ENCODE measurements at places on chromosomes 11 and 22.
A peak's percentile ranks its signal among the peaks of the same experiment; 100 is the strongest.

GRCh38 chr11:64598106-64598796 is 7.2 kb downstream of the SLC22A12 start:
- no peaks in the 10 kb centered on the region for H3K4me1 ChIP-seq
- no peaks in the 10 kb centered on the region for H3K27me3 ChIP-seq
- H3K4me3 ChIP-seq, result no peak overlapping the region
- no peaks in the 10 kb centered on the region for H3K36me3 ChIP-seq
- DNase-seq, result no peak

GRCh38 chr22:48647606-48648515 is 1179.8 kb downstream of the BRD1 start:
- H3K27ac ChIP-seq, result no peak overlapping the region
- no peaks in the 10 kb centered on the region for H3K4me1 ChIP-seq
- H3K27me3 ChIP-seq, result no peaks in the 10 kb centered on the region
- DNase-seq, result no peak
- no peaks in the 10 kb centered on the region for H3K36me3 ChIP-seq

DNA sequence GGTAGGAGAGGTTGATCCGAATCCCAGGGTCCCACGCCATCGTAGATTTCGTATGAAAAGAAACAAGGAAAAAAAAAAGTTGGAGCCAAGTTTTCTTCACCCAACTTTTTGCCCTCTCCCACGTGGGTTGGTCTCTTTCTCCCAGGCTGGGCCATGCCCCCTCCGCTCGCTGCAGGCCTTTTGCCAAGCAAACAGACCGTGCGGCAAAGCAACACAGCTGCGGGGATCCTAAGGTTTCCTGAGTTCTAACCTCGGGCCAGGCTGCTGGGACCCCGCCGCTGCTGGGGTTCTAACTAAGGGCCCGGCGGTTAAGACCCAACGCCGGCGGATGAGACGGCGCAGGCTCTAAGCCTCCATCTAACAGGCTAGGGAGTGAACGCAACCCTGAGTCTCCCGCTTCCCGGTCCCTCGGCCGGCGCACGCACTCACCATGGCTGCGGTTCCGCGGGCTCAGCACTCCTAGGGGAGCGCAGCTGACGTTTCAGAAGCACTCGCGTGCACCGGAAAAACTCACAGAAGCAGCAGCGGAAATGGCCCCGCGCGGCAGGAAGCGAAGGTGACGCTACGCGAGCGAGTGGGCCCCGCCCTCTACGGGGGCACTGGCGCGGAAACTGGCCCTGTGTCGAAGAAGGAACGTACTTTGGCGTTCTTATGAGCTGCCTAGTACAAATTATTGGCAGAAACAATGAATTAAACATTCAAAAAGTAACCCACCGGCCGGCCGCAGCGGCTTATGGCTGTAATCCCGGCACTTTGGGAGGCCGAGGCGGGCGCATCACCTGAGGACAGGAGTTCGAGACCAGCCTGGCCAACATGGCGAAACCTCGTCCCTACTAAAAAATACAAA is at the start of gene SNU13:
SNU13 (minus strand) TSS at position 503 of the 847 bp plus-strand sequence; CDS start at position 432, 71 bp downstream.
- H3K27ac ChIP-seq, result peak within 1 kb of the TSS; percentile 92
- H3K27me3 ChIP-seq, result no peaks in the 10 kb centered on the region
- peak within 1 kb of the TSS; percentile 83 for H3K4me3 ChIP-seq
- peaks cover 20% of the 10 kb centered on the region for H3K4me1 ChIP-seq

GRCh38 chr11:118785362-118785761 is 5.6 kb downstream of the DDX6 start:
- H3K27ac ChIP-seq, result no peak overlapping the region
- no peaks in the 10 kb centered on the region for H3K27me3 ChIP-seq
- H3K36me3 ChIP-seq, result no peaks in the 10 kb centered on the region
- peaks cover 2% of the 10 kb centered on the region for H3K4me1 ChIP-seq
- H3K4me3 ChIP-seq, result no peak overlapping the region

GRCh38 chr11:14974515-14975251 is 2.5 kb upstream of the CALCA start:
- no peak overlapping the region for H3K4me3 ChIP-seq
- H3K27me3 ChIP-seq, result peaks cover 20% of the 10 kb centered on the region
- H3K4me1 ChIP-seq, result peaks cover 16% of the 10 kb centered on the region
- no peak overlapping the region for H3K27ac ChIP-seq
- no peaks in the 10 kb centered on the region for H3K36me3 ChIP-seq

DNA sequence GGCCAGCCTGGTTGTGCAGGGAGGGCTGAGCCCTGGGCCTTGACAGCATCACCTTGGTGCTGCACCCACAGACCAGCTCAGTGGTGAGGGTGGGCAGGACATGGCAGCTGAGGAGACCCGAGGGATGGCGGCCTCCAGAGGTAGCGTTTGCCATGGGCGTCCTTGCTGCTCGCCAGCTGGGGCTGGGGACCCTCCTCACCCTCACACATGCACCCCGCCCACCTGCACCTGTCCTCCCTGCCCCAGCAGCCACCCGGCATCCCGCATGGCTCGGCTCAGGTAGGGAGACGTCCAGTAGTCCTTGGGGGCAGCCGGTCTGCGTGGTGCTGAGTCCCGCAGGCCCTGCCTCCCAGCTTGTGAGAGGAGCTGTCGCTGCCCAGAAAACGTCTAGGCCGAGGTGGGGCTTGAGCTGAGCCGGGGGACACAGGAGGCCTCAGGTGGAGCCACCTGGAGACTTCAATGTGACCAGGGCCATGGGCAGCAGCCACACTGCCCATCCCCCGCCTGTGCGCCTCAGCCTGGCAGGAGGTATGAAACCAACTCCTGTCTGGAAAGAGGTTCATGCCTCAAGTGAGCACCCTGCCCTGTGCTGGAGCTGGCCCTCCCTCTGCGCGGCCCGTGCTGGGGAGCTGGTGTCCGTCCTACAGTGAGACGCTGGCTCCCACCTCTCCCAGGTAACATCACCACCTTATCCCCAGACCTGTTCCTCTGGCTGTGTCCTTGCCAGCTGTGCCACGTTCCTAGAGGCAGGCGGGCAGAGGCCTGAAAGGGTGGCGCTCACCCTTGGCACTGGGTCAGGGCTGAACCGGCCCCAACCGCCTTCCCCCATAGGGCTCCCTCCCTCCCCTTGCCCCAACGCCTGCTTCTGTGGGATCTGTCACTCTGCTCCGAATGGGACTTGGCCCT is 3.3 kb upstream of the TRABD start:
- H3K36me3 ChIP-seq, result no peaks in the 10 kb centered on the region
- peaks cover 4% of the 10 kb centered on the region for H3K4me1 ChIP-seq
- H3K27me3 ChIP-seq, result no peaks in the 10 kb centered on the region
- H3K4me3 ChIP-seq, result no peak overlapping the region

GRCh38 chr11:27064086-27064485 is 23.5 kb downstream of the BBOX1 start:
- DNase-seq, result no peak
- no peaks in the 10 kb centered on the region for H3K4me1 ChIP-seq
- H3K4me3 ChIP-seq, result no peak overlapping the region
- H3K27ac ChIP-seq, result no peak overlapping the region

DNA sequence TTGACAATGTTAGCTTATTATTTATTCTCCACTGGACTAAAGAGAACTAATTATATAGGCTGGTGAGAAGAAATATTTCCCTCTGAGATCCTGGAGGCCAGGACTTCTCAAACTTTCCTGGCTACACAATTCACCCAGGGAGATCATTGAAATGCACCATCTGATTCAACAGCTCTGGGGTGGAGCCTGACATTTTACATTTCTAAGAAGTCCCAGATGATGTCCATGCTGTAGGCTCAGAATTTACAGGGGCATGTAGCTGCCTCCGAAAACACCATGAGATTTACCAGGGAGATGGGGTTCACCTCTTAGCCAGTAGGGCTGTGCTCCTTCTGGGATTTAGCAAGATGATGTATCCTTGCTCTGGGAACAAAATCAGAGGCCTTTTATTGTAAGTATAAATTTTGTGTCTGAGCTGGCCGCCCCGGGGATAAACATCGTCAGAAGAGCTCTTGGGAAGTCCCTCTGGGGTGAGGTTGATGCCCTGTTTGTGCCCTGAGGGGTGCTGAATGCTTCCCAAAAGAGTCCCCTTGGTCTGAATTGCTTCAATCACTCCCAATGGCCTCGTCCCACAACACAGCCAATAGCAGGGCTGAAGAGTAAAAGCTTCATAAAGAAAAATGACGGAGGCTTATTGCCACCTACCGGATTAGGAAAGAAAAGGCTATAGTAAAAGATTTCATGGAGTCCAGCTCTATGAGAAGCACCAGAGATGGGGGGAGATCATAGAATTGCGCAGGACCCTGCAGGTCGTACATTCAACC is 33.4 kb upstream of the API5 start:
- H3K4me1 ChIP-seq, result no peaks in the 10 kb centered on the region
- H3K27me3 ChIP-seq, result no peaks in the 10 kb centered on the region
- DNase-seq, result no peak
- H3K27ac ChIP-seq, result no peak overlapping the region
- no peak overlapping the region for H3K4me3 ChIP-seq
- no peaks in the 10 kb centered on the region for H3K36me3 ChIP-seq

- DNase-seq, result no peak
- no peaks in the 10 kb centered on the region for H3K36me3 ChIP-seq
- no peaks in the 10 kb centered on the region for H3K27me3 ChIP-seq
Observed at GRCh38 chr11:1089738-1090599, 15.3 kb downstream of the MUC2 start.

DNA sequence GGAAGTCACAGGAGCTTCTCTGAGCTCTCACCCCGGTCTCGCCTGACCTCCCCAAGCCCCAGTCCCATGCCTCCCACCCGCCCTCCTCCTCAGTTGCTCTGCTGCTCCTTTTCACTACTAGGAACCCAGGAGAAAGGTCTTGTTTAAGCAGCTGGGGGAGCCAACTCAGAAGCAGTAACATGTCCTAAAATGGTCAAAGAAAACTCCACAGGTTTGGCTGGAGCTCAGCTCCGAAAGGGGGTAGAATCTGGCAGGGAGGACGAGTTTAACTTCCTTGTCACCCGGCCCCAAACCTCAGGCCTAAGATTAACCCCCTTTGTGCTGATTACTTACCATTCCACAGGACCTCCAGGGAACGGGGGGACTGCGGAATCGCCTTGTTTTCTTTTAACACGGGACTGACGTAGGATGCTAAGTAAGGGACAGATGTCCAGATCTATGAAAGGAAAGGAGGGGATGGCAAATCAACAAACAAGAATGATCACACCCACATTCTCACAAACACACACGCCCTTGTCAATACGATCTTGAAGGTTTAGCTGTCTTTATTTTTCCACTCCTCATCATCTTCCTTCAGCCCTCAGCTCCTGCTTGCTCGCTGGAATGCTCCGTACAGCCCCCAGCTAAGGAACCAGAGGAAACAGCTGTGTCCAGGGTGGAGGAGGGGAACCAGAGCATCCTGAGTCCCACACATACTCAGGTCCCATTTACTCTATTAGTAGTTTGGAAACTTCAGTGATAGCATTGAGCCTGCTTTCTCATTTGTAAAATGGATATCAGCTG is 13.5 kb downstream of the PCSK7 start:
- no peaks in the 10 kb centered on the region for H3K27me3 ChIP-seq
- no peaks in the 10 kb centered on the region for H3K36me3 ChIP-seq
- no peak for DNase-seq
- H3K4me1 ChIP-seq, result peaks cover 44% of the 10 kb centered on the region
- H3K27ac ChIP-seq, result peak overlapping the region; percentile 75
- H3K4me3 ChIP-seq, result no peak overlapping the region

GRCh38 chr11:10021563-10021962 is 272.5 kb downstream of the SBF2 start:
- no peaks in the 10 kb centered on the region for H3K4me1 ChIP-seq
- no peak for DNase-seq
- H3K27me3 ChIP-seq, result no peaks in the 10 kb centered on the region
- no peak overlapping the region for H3K27ac ChIP-seq

- no peak overlapping the region for H3K27ac ChIP-seq
- no peak overlapping the region for H3K4me3 ChIP-seq
Observed at GRCh38 chr11:80719292-80719646, 1278.4 kb upstream of the TENM4 start.

GRCh38 chr22:49184736-49185135 is 642.9 kb downstream of the BRD1 start:
- H3K27me3 ChIP-seq, result no peaks in the 10 kb centered on the region
- H3K36me3 ChIP-seq, result no peaks in the 10 kb centered on the region
- H3K4me1 ChIP-seq, result no peaks in the 10 kb centered on the region
- DNase-seq, result no peak

DNA sequence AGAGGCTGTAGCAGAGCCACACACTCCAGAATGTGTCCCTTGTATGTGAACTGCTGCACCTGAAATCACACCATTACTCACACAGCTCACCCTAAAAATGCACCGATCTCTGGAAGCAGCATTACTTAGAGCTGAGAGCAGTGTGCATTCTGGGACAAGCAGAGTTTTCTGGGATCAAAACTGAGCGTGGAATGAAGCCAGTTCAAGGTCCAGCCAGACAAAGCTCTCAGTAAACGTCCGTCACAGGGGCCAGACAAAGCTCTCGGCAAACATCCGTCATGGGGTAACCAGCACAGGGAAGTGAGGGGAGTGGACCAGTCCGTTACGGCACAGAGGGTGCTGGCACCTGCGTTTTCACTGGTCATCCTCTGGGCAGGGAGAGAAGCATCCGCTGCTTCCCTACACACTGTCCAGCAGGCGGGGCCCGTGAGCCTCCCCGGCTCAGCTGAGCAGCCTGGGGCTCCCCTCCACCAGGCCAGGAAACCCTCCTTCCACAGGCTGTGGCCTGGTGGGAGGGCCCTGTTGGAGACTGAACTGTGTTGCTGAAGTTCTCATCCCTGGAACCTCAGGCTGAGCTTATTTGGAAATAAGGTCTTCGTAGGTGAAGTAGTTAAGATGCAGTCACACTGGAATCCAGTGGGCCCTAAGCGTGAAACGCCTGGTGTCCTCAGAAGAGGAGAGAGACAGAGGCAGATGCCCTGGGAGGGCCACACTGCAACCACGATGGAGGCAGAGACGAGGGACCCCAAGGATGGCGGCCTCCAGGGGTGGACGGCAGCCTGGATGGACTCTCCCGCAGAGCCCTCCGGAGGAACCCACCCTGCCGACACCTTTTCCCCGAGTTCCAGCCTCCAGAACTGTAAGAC is 883.9 kb downstream of the BRD1 start:
- no peaks in the 10 kb centered on the region for H3K36me3 ChIP-seq
- no peaks in the 10 kb centered on the region for H3K27me3 ChIP-seq
- no peak overlapping the region for H3K27ac ChIP-seq
- H3K4me1 ChIP-seq, result no peaks in the 10 kb centered on the region
- no peak overlapping the region for H3K4me3 ChIP-seq

DNA sequence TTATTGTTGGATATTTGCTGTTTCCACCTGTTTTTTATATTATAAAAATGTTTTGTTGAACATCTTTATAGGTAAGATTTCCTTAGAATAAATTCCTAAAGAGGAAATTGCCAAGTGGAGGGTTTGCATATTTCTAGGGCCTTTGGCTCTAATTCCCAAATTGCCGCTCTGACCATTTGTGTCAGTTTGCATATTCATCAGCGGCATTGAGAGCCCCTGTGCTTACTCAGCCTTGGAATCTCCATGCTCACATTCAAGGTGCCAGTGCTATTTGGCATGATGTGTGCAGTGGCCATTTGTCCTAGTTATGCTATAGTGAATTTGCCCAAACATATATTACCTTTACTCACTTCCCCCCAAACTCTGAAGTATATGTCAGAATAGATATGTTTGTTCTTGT is 25.5 kb downstream of the KREMEN1 start:
- DNase-seq, result no peak
- no peaks in the 10 kb centered on the region for H3K36me3 ChIP-seq
- no peaks in the 10 kb centered on the region for H3K27me3 ChIP-seq
- H3K4me1 ChIP-seq, result no peaks in the 10 kb centered on the region
- H3K4me3 ChIP-seq, result no peak overlapping the region

GRCh38 chr11:127470306-127470884 is 469.8 kb upstream of the KIRREL3 start:
- H3K27ac ChIP-seq, result no peak overlapping the region
- no peaks in the 10 kb centered on the region for H3K4me1 ChIP-seq
- no peaks in the 10 kb centered on the region for H3K27me3 ChIP-seq
- no peaks in the 10 kb centered on the region for H3K36me3 ChIP-seq
- DNase-seq, result no peak

GRCh38 chr22:41479671-41480396 is 10.9 kb downstream of the ACO2 start:
- no peak for DNase-seq
- no peaks in the 10 kb centered on the region for H3K27me3 ChIP-seq
- no peak overlapping the region for H3K4me3 ChIP-seq
- H3K4me1 ChIP-seq, result peaks cover 18% of the 10 kb centered on the region
- H3K36me3 ChIP-seq, result no peaks in the 10 kb centered on the region

Data from Peyer's patch (tissue), 4 donors.